ENCODE measurements at places on chromosomes 1 and 21. TPM values are rescaled to one million over a fixed set of nuclear protein-coding genes. Genes with fewer than 3 reads are reported as not detected.

Gene CELA3A
- not detected for total RNA-seq

Gene ST6GALNAC3
- 0.14 TPM for total RNA-seq

Gene PADI2
- 3.9 TPM for total RNA-seq

Gene SPRTN
- total RNA-seq: 17.5 TPM

Gene RAD54L
- 33.1 TPM for total RNA-seq

Gene TXNDC12
- 39.0 TPM for total RNA-seq

Gene HSPA6
- 0.19 TPM for total RNA-seq

Gene RCC1
- 70.2 TPM for total RNA-seq

Gene PROX1
- 0.28 TPM for total RNA-seq

Gene IQCC
- total RNA-seq: 3.5 TPM

Gene GSTM1
- 10.8 TPM for total RNA-seq

Gene CCT8
- total RNA-seq: 271 TPM

Gene GJA8
- total RNA-seq: not detected

Gene PDE9A
- total RNA-seq: 1.4 TPM

Gene BATF3
- not detected for total RNA-seq

Gene PAQR6
- total RNA-seq: 0.71 TPM

Gene PLEKHN1
- total RNA-seq: 13.5 TPM

Gene NCAM2
- total RNA-seq: not detected

Measured in airway epithelial cell (primary cell).